Heart left ventricle (tissue), 16 donors: ENCODE measurements at places on chromosomes 2 and 18. TPM values are rescaled to one million over a fixed set of nuclear protein-coding genes. Genes with fewer than 3 reads are reported as not detected.

- no peak for DNase-seq
These were observed 234.0 kb downstream of the GBX2 start for GRCh38 chr2:235934059-235934773.

DNA sequence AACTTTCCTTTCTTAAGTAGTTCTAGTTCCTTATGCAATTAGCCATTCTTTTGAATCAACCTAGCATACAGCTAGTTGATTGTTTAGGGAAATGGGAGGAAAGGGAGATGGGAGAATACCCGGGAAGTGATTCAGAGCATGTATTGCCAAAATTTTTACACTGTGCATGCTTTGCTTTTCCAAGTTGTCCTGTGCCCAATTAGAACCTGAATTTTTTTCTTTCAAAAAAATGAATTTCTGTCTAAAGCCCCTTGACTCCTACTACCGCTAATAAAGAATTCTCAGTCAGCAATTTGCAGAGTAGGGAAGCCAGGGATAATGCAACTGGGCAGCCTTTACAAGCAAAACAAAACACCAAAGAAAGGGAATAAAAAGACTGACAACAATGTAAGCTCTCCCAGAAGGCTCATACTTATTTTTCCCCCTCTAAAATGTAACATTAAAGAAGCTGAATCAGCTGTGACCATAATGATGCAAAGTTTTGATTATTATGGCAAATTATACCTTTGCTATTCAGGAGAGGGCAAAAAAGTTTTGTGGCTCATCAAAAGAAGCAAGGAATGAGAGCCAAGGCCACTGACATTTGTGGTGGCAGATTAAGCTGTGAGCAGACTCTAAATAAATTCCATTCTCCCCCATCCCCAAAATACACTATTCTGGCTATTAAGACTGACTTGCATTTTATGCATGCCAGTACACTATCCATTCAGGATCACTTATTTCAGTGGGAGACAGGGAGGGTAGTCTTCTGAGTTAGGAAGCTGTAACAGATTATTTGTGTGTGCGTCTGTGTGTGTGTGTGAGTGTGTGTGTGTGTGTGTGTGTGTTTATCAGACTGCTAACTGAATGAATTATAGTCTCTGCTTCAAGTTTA lies 174.3 kb downstream of the ERBB4 start:
- no peak for DNase-seq

- peak; percentile 64 for DNase-seq
These were observed 86.0 kb downstream of the RBMS1 start for GRCh38 chr2:160407393-160408172.

PTPRN gene
- not detected for total RNA-seq

UGT1A8 gene
- not detected for total RNA-seq

DNA sequence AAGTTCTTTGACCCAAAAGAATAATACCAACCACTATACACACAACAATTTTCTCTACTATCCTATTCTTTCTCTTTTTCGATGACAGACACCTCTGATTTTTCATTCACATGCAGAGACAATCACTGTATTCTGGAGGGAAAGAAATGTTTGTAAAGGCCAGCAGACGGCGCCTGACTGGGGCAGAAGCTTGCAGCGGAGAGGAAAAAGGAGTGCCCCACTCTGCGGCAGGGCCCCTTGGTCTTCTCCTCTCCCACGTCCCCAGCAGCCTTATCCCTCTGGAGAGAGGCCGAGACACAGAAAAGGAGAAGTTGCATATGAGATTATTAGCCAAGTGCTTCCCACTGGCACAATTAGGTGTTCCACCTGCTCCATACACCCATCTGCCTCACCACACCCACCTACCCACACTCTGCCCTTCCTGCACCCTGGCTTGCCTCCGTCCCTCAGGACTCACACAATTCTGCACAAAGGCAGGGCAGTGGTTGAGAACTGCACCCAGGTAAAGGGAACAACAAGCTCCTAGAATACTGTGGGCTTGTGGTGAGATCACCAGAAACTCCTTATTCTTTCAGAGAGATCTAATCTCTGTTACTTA lies 687.3 kb downstream of the NRXN1 start:
- DNase-seq, result no peak

DNA sequence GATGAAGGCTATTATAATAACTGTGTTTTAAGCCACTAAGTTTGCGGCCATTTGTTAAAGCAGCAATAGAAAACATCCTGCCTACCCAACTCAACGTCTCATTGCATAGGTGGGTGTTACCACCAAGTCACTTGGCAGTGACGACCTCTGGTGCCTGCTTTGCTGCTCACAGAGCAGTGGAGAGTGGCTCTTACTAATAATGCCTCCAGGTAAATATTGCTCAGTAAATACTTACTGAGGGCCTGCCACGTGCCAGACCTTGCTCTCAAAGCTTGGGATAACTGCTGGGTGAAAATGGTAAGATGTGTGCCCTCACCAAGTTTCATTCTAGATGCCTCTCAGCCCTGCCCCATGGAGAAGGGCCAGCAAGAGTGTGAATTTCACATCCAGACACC lies 27.7 kb downstream of the ITGA6 start:
- DNase-seq, result no peak

DNA sequence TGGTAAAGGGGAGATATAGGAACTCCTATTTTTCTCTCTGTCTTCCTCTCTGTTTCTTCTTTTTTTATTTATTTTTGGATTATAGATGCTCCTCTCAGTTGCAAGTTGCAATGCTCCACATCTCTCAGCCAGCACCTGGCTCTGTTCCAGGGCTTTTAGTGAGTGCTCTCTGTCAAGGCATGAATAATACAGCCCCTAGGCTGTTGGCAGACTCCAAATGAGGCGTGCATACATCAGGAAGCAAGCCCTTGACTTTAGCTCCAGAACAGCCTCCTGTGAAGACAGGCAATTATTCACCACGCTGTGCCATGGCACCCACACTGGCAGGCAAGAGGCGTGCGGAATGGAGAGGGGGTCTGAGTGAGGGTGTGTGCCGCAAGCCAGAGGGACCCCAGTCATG lies 228.1 kb upstream of the PXDN start:
- DNase-seq, result peak; percentile 68

DNA sequence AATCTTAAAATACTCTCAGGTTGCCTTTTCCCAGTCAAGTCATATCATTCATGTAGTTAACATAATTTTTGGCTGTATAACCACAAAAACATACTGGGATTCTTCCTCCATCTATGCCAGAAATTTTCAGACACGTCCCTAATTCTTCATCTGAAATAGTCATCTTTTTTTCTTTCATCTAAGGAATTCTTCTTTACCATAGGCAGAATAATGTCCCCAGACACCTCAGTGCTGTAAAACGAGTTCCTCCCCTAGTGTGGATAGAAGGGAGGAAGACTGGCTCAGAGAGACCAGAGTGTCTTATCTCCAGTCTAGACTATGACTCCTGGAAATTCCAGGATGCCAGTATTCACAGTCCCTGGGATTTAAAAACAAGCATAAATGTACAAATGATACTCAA lies 127.8 kb downstream of the MREG start:
- DNase-seq, result no peak

DNA sequence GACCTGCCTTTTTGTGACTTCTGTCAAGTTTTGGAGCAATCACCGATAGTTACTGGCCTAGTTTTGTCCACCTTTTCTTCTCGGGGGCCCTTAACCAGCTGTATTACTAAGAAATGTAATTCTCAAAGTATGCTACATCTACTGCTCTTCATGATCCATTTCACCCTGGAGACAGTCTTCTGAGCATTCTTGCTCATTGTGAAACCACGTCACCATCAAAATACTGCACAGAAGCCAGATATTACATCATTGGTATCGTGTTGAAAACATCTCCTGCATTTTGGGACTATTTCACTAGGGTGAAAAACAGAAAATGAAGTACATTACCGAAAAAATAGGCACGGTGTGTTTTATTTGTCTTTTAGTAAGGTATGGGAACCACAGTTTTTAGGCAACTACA lies 11.7 kb downstream of the LYPD6B start:
- DNase-seq, result no peak

DNA sequence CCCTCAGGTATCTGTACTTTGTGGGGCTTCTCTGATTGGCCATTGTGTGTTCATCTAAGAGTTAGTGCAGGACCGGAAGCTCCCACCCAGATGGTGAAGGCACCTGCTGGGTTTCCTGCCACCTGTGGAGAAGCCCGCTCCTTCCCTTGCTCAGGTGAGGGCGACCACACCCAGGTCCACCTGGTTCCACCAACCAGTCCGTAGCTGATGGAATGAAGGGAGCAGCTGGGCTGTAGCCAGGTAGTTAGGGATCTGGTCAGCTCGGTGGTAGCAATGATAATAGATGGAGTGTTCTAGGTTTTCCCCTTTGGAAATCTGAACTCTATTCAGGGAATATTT lies 16.0 kb downstream of the SH3BP4 start:
- no peak for DNase-seq

DNA sequence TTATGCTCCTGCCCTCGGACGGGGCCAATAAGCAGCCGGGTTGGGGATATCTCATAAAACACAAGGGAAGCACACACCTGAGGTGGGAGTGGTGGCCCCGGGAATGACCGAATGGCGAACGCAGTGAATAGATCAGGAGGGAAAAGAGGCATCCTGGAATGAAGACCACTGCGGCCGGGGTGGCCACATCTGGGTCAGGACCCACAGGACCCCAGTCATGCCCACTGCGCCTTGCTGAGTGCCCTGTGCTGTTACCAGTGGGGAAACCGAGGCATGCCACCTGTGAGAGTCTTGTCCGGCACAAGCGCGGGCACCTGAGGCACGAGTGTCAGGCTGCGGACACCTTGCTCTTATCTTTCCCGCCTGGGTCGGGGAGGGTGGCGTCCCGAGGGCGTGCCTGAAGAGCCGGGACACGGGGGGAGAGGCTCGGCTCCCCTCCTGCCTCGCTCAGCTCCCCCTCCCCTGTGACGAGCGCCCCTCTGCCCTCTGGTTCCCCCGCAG lies 1.6 kb downstream of the PDCD1 start:
- no peak for DNase-seq

DNA sequence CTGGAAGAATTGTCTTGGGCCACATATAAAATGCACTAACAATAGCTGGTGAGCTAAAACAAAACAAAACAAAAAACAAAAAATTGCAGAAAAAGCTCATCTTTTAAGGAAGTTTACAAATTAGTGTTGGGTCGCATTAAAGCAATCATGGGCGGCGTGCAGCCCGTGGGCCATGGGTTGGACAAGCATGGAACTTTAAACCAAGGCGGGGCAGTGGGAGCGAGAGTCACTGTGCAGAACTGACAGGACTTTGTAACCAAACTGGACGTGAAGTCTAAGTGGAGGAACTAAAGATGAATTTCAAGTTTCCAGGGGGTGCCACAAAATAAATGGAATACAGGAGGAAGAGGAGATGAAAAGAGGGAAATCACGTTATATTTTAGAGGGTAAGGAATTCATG lies 80.7 kb downstream of the PSMG2 start:
- no peak for DNase-seq

GRCh38 chr2:2048461-2048860 lies 282.6 kb downstream of the MYT1L start:
- DNase-seq, result no peak

HOXD11 gene
- total RNA-seq, result not detected

DNA sequence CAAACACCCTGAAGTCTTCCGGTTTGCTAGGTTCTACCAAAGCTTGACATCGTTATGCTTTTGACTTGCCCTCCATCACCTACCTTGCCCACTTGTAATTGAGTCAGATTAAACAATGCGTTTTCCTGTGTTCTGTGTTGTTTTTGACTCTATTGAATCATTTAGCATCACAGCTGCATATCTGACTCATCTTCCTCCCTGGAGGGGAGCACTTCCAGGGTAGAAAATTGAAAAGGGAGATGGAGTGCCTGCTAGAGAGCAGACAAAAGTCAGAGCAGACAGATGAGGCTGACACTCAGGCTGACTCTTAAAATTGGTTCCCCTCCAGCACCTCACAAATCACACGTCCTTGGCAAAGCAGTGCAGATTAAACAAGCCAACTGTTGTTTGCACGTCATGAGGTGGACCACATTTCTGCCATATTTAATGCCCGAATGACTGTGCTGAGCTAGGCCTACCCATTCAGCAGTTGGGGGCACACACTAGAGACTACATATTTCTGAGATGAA lies 2.2 kb downstream of the MPP4 start:
- DNase-seq, result no peak

DNA sequence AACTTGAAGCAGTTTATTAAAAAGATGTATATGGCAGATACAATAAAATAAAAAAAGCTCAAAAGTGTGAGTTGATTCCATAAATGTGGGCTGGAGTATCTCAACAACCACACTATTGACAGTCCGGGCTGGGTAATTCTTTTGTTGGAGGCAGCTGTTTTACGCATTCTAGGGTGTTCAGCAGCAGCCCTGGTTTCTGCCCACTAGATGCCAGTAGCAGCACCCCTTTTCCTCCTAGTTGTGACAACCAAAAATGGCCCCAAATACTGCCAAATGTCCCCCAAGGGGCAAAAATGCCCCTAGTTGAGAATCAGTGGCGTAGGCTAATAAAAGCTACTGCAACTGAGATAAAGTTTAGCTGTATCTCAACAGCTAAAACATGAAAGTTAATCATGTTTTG lies 44.8 kb downstream of the CHMP3 start:
- DNase-seq, result no peak

TNS1 gene
- 831 TPM for total RNA-seq

- no peak for DNase-seq
These were observed 120.4 kb downstream of the PDCL3 start for GRCh38 chr2:100683231-100683630.

GRCh38 chr2:74103763-74104162 lies 43.9 kb downstream of the BOLA3 start:
- no peak for DNase-seq

LGALSL gene
- 11.8 TPM for total RNA-seq

GREB1L gene
- total RNA-seq, result 9.0 TPM

MARS2 gene
- 8.2 TPM for total RNA-seq

SCN3A gene
- 0.58 TPM for total RNA-seq

DNA sequence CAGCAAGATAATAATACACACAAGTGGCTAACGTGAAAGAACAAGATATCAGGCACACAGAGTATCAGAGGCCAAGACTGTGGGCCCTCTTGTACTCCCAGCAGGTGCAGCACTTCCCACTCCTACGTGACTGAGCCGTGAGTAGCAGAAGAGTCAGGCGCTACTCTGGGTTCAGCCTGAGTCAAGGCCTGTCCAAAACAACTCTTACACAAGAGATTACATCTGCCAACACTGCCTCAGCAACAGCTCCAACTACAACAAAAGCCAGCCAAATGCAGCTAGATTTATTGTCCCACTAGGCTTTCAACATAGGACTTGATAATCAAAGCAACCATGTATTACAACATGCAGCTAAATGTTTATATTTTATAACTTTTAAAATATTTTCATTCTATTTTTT lies 56.2 kb downstream of the ITSN2 start:
- DNase-seq, result peak; percentile 90

GRCh38 chr2:241208058-241208457 lies 19.6 kb downstream of the ANO7 start:
- DNase-seq, result no peak
